ENCODE measurements at places on chromosomes 11 and 22. TPM values are rescaled to one million over a fixed set of nuclear protein-coding genes. Genes with fewer than 3 reads are reported as not detected.

Gene OR52N4
- not detected for total RNA-seq

Gene PATE1
- total RNA-seq: not detected

Gene CDKN1C
- total RNA-seq: 31.5 TPM

Gene TREH
- total RNA-seq: not detected

Gene OR9I1
- total RNA-seq: not detected

Gene NAALAD2
- 0.77 TPM for total RNA-seq

Gene SNX32
- 2.3 TPM for total RNA-seq

Gene OR52H1
- 0.51 TPM for total RNA-seq
